Fibroblast of skin of left quadriceps (primary cell): ENCODE measurements at places on chromosomes 4 and X.

GRCh38 chrX:125954236-125954635 is 211.9 kb downstream of the DCAF12L2 start:
- DNase-seq: no peak

GRCh38 chr4:42074294-42074693 is 78.2 kb downstream of the BEND4 start:
- no peak for DNase-seq

DNA sequence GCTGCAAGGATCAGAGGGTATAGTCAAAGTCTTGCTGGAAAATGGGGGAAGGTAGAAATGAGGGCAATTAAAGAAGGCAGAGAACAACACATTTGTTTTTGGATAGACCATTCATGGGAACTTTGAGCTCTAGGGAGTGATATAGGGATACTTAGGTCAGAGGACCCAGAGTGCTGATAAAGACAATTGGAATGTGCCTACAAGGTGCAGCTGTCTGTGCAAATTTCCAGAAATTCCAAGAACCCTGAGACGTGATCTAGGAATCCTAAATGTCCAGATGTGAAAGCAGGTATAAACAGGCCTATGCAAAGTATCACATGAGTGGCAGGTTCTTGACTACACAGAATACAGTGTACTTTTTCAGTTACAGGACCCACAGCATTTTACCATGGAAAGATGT is 24.2 kb downstream of the FNIP2 start:
- no peak for DNase-seq

DNA sequence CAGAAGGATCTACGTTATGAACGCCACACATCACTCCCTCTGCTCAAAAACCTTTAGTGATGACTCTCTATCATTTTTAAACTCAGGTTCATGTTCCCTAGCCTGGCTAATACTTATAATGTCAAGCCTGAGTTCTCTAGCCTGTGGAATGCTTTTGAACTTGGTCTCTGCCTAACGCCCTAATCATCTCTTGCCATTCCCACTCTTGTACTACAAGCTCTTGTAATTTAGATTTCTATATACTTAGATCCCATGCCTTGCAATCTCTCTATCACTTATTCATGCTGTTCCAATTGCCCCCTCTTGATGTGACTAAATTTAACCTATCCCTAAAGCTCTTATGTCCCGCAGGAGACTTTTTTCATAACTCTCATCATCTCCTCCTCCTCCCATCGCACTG is 40.3 kb downstream of the SLC4A4 start:
- DNase-seq: no peak

DNA sequence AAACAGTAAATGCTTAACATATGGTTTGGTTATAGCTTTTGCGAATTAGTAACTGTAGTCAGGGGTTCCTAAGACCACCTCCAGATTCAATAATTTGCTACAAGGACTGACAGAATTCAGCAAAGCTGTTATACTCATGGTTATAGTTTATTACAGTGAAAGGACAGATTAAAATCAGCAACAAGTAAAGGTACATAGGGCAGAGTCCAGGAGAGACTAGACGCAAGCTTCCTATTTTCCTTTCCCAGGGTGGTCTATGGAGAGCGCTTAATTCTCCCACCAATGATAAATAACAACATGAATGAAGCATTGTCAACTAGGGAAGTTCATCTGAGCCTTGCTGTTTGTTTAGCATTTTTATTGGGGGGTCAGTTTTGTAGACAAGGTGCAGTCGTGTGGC is 5.9 kb downstream of the NSUN7 start:
- DNase-seq: no peak

GRCh38 chr4:179585761-179586160 is 2143.5 kb upstream of the AGA start:
- no peak for DNase-seq

DNA sequence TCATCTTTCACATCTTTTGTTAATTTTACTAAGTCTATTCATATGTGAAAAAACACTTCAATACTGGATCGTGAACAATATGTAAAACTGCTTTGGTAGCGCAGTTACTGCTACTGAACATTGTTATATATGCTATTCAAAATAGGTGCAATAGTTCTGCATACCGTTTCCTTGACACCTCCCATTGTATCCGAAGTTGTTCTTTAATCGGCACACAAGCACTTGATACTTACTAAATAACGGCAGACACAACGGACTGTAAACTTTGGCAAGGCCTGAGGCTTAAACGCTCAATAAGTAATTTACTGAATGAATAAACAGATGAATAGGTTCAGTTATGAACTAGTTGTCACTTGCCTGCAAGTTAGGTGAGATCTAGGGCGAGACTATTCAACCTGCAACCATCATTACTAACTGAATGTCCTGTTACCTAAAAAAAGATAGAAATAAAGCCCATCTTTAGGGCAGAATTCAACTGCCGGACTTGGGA is 620 bp downstream of the ANAPC10 start:
- DNase-seq: no peak

GRCh38 chrX:47623540-47624027 is 3.9 kb upstream of the SYN1 start:
- peak; percentile 45 for DNase-seq

DNA sequence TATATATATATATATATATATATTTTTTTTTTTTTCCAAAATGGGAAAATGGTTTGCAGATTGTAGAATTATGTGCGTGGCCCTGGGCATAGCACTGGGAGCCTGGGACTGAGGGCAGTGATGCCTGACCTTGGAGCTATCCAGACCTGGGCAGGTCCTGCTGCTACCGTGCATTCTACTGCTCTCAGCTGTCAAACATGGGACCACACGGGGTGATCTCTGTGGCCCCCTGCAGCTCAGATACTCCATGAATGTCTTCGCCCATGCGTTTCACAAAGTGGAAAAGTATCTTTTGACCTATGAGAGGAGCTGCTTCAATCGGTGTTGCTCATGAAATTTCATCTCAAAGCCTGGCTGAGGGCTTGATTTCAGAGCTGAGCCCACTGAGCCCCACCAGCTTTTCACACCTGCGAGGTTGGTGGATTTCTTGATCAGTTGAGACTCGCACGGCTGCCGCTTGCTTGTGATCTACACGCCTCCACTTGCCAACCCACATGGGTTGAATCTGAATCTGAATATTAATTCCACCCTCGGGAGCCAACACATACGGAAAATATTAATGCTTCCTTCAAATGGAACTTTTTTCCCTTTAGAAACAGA is 35.7 kb downstream of the ING2 start:
- DNase-seq: no peak

DNA sequence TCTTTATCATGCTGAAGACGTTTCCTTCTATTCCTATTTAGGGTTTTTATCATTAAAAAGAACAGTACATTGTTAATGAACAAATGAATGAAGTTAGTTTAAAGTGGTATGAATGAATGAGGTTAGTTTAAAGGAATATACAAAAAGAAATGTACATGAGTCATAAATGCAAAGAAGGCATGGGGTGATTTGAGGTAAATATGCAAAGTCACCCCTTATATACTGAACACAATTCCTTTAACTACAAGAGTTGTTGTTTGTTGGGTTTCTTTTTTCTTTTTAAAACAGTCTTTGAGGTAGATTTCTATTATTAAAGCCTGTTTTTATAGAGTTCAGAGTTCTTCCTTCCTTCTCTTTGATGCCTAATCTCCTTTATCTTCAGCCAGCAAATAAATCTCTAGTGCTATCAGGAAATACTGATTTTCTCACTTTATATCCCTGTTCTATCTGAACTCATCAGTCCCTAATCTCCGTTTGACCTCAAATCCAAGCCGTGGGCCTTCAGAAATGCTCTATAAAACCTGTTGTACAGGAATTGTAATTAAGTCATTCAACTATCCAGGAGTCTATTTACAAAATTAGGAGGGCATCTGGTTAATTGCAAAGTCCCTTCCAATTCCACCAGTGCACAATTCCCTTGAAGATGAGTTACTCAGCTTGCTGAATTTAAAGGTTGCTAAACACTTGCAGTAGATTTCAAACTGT is 31.6 kb upstream of the ABCG2 start:
- no peak for DNase-seq

DNA sequence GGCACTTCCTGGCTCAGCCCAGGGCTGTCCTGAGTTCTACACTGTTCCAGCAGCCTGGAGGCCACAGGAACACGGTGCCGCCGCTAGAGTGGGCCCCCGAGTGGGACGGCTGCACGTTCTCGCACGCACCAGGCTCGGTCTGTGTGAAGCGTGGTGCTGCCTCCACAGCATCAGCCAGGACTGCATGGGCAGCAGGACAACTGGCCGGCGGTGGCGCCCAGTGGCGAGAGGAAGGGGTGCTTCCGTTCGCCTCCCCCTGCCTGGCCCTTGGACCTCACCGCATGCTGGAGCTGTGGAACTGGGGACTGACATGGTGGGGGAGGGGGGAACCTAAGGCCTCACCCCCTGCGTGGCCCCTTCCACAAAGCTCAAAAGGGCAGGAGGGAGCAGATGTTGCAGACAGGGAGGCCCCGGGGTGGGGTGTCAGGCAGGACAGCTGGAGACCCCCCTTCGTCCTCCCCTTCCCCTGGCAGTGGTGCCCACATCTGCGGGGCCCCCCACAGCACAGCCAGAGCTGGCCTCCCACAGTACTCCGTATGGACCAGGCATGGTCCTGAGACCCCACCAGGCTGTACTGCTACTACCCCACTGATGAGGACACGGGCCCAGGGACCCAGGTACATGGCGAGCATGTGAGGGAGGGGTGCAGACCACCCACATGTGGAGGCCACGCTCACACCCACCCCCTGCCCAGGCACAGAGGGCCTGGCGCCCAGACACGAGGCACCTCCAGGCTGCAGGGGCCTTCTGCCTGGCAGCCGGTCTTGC is 58.5 kb downstream of the ACOX3 start:
- no peak for DNase-seq

DNA sequence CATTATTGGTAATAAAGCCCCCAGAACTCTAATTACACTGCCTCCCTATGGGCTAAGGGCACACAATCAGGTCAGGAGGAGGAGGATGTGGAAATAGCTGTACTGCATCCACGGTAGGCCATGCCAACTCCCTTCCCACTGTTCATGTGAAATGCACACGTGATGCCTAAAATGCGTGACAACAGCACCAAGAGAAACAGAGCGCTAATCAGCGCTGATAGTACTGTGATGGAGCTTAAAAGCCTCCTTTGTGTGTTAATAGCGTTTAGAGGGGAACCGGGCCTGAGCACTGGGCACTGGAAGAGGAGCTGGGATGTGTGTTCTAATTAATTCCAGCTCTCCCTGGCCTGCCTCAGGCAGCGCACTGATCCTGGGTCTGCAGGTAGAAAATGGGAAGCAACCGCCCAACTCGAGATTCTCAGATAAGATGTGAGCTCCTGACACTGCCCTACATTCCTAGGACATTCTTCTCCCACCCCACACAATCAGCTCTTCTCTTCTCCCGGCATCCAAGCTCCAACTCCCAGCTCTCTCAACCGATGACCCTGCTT is 12.9 kb downstream of the DCTD start:
- no peak for DNase-seq

GRCh38 chrX:70254909-70255308 is 5.1 kb downstream of the P2RY4 start:
- no peak for DNase-seq

DNA sequence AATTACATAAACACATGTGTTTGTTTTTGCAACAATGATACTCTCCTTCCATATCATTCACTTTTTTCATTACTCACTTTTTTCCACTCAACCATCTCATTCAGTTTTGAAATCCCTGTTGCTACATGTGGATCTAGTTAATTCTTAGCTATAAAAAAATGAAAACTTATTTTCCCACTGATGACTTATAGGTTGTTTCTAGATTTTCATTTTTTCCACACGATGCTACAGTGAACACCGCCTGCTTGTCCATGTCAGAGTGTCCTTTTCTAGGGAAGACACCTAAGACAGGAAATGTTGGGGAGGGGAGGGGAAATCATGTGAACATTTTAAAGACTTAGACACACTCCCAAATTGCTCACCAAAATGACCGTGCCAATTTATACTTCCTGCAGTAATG is 70.2 kb downstream of the SUPT20HL2 start:
- no peak for DNase-seq

- DNase-seq: no peak
Measured at GRCh38 chr4:148874331-148874730, 432.1 kb upstream of the NR3C2 start.

DNA sequence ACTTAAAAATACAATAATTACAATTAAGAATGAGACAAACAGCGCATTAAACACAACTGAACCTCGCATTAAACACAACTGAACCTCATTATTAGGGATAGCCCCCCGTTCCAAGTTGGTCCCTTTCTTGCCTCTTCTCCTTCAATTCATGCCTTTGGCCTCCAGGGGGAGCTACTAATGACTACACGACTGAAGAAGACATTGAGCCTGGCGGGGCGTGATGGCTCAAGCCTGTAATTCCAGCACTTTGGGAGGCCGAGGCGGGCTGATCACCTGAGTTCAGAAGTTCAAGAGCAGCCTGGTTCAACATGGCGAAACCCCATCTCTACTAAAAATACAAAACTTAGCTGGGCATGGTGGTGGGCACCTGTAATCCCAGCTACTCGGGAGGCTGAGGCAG is 56.4 kb upstream of the NWD2 start:
- DNase-seq: no peak

- no peak for DNase-seq
Measured at GRCh38 chr4:8913858-8914460, 42.3 kb upstream of the HMX1 start.

- no peak for DNase-seq
Measured at GRCh38 chr4:40157436-40157835, 39.4 kb upstream of the RHOH start.
